ENCODE measurements at places on chromosomes 13 and 19.
A peak's percentile ranks its signal among the peaks of the same experiment; 100 is the strongest.

GRCh38 chr19:52590728-52591127 is 20.6 kb downstream of the ZNF701 start:
- DNase-seq = no peak

DNA sequence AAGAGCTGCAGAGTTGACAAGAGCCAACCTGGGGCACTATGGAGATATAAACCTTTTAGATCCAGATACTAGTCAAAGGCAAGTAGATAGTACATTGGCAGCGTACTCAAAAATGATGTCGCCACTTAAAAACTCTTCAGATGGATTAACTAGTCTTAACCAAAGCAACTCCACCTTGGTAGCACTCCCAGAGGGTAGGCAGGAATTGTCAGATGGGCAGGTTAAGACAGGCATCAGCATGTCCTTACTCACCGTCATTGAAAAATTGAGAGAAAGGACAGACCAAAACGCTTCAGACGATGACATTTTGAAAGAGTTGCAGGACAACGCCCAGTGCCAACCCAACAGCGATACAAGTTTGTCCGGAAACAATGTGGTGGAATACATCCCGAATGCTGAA is 8.9 kb downstream of the ZNF507 start:
- DNase-seq = no peak

GRCh38 chr13:93388701-93389100 is 162.1 kb downstream of the GPC6 start:
- DNase-seq = no peak

- no peak for DNase-seq
These were observed 69.4 kb upstream of the KLF12 start for GRCh38 chr13:74203576-74203975.

GRCh38 chr13:45205124-45205523 is 4.3 kb upstream of the KCTD4 start:
- DNase-seq = no peak

- peak; percentile 74 for DNase-seq
These were observed 24.6 kb downstream of the NOSIP start for GRCh38 chr19:49555600-49556411.

GRCh38 chr19:39498798-39499642 is at the start of gene DLL3:
TSS of gene DLL3 (plus strand) at chr19:39498947. CDS start at chr19:39498975, 28 bp downstream.
- DNase-seq = peak; percentile 42

GRCh38 chr19:29596885-29597525 is 9.1 kb upstream of the POP4 start:
- DNase-seq = no peak

DNA sequence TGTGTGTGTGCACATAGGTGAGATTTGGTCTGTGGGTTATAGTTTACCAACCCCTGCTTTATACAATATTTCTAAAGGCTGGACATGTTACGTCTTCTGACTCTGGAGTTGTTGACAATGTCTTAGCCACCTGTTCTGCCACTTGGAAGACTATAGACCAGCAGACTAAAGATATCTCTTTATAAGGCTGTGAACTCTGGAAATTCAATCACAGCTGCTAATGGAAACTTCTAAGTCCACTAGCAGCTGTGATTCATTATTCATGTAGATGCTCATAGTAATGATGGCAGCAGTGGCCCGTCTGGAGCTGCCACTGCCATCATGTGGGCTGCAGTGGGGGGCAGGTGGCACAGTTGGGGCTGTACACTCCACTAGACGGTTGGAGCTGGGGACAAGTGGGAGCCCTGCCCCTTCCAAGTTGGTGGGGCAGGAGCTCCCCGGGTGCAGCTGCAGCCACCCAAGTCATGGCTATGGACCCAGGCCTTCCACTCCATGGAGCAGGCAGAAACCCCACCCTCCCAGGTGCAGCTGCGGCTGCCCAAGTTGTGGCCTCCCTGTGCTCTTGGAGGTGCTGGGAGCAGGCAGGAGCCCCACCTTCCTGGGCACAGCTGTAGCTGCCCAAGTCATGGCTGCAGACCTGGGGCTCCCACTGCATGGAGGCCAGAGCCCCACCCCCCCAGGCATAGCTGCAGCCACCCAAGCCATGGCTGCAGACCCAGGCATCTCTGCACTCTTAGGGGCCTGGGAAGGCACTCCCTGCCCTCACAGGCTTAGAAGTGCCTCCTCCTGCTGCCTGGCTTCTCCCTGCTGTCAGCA is 8.8 kb downstream of the IGFL4 start:
- DNase-seq = no peak

DNA sequence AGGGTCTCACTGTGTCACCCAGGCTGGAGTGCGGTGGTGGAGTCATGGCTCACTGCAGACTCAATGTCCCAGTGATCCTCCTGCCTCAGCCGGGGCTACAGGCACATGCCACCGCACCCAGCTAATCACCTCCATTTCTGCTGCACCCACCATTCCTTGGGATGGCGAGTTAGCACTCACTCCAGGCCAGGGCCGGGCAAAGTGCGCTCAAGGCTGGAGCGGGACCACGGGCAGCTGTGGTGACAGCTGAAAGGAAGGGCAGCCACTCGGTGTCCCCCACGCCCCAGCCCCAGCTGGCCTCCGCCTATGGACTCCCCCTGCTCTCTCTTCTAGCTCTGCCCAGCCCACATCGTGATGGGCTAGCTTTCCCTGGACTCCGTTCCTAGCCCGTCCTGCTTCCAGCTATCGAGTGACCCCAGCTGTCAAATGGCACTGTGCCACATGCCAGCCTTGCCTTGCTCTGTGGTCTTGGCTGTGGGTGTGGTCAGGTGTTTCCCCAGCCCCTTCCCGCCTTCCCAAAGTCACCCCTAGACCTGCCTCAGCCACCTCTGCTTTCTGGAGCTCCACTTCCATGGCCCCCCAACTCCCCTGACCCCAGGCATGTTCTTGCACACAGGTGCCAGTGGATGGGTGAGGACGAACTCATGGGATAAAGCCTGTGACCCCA is 4.1 kb downstream of the MICOS13 start:
- no peak for DNase-seq

DNA sequence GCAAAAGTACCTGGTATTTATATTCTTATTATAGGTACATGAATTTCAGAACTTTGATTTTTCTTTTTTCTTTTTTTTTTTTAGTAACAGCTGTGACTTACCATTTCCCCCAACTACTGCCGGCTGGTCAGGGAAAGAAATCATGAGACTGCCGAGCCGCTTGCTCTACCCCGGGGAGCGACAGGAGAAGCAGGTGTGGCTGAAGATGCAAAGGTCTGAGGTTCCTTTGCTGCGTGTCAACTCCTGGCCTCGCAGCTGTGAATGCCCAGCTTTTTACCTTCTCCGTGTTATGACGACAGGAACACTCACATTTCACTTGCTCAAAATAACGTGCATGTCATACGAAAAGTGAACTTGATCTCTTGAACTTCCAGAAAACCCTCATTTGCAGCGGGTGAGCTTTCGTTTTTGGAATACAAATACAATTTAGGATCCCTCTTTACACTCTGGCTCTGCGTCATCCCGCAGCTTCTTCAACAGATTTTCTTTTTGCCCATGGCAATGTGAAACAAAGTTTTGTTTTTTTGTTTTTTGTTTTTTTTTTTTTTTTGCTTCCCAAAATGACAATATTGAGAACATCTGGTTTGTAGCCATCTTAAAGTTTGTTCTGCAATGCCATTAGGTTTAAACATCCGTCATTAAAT is 117.9 kb downstream of the EFNB2 start:
- no peak for DNase-seq

GRCh38 chr13:113645329-113645728 is 12.7 kb downstream of the ATP4B start:
- DNase-seq = no peak

DNA sequence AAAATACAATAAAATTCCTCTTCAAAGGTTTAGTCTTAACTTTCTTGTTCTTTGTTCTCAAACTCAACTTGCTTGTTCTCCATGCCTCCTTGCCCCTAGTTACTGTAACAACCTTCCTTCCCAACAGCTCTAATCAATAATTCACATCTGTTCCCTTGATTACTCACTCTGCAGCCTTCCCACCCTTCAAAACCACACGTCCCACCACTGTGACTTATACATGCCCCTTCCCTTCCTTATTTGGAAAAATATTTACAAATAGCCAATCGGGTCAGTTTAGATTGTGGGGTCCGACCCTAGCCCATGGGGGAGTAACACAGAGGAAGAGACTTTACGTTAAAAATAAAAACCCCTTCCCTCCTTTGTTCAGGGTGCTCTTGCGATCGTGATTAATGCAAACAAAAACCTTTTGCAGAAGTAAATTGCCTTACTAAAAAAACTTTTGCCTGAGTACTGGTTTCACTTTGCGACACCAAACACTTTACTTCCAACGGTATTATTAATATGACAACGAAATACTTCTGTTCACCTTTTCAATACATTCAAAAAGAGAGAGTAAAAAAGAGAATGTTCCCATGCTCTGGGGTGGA is 512 bp upstream of the ZNF93 start:
- DNase-seq = no peak

GRCh38 chr19:19966862-19967261 is 66.1 kb downstream of the ZNF93 start:
- DNase-seq = no peak

- DNase-seq = no peak
These were observed 303.6 kb downstream of the MYO16 start for GRCh38 chr13:108933061-108933460.

DNA sequence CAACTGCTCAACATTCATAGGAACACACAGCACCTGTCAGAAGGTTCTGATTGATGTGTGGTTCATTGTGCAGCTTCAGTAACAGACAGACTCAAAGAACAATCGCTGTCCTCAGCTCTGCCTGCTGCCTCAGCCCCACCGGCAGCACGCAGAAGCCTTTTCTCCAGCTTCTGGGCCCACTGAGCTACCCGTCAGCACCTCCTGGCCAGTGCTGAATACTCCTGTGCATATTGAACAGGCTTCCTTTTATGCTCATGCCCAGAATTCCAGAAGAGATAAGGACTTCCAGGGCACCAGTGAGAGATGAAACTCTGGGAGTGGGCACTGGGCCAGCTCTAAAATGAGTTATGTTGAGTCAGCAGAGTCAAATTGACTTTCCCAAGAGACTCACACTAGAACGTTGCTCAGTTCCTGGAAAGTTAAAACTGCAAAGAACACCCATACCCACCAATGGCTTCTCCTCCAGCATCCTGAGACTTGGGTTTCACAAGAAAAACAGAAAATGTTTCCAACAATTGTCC is 119.3 kb downstream of the COL4A1 start:
- DNase-seq = no peak

GRCh38 chr13:109309625-109310363 is 476.6 kb downstream of the IRS2 start:
- DNase-seq = no peak

- DNase-seq = no peak
These were observed 1115.4 kb downstream of the SLITRK1 start for GRCh38 chr13:82766732-82767321.

- DNase-seq = no peak
These were observed 102.1 kb downstream of the INSR start for GRCh38 chr19:7191946-7192691.

DNA sequence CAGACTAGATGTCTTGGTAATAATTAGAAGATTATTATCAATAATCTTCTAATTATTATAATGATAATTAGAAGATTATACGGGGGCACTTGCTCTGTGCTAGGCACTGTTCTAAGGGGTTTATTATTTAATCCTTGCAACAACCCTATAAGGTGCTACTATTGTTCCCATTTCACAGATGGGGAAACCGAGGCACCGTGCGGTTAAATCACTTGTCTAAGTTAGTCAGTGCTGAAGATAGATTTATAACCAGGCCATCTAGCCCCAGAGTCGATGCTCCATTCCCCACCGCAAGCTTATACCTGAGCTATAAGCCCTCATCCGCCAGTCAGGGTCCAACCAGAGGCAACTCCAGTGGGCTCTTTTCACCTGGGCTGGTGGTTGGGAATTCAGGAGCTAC is 2.0 kb upstream of the ACP7 start:
- no peak for DNase-seq

- DNase-seq = no peak
These were observed 3.9 kb upstream of the CD209 start for GRCh38 chr19:7751157-7751783.

DNA sequence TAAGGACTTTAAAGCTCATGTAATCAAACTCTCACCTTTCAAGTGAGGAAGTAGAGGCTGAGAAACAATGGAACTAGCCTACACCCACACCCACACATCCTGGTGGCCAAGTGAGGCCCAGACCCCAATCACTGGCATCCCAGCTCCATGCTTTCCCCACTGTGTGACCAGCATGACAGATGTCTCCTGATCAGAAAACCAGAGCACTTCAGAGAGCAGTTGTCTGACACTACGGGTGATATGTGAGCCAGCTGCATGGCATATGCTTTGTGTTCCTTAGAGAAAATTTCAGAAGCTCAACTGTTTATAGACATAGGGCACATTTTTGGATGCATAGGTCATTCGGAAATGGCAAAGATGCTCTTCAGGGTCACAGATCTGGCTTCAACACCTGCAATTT is 315.2 kb downstream of the NDFIP2 start:
- DNase-seq = no peak
